Choroid plexus epithelial cell (primary cell): ENCODE measurements at places on chromosomes 2 and 18.

DNA sequence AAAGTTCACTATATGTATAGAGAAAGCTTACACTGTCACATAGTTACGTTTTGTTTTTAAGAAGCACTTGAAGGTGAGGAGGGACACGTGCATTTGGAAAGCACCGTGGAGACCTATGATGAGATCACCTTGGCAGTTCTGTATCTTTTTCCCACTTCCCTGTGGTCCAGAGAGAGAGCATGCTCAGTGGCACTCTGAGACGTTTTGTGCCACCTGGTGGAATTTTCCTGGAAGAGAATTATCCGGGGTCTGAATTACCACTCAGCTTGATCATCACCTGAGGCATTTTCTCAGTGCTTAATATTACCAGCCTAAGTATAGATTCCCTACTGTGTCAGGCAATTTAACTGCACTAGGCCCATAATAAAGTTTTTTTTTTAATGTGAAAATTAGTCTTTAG, 469.4 kb upstream of the SMIM21 start:
- peak; percentile 1 for DNase-seq

- peak; percentile 31 for DNase-seq
Measured at GRCh38 chr18:2654169-2654927, 1.2 kb upstream of the SMCHD1 start.

GRCh38 chr2:210086292-210086691, 83.9 kb downstream of the RPE start:
- DNase-seq, result peak; percentile 48

GRCh38 chr2:39704540-39704939, 38.8 kb downstream of the TMEM178A start:
- DNase-seq, result no peak

DNA sequence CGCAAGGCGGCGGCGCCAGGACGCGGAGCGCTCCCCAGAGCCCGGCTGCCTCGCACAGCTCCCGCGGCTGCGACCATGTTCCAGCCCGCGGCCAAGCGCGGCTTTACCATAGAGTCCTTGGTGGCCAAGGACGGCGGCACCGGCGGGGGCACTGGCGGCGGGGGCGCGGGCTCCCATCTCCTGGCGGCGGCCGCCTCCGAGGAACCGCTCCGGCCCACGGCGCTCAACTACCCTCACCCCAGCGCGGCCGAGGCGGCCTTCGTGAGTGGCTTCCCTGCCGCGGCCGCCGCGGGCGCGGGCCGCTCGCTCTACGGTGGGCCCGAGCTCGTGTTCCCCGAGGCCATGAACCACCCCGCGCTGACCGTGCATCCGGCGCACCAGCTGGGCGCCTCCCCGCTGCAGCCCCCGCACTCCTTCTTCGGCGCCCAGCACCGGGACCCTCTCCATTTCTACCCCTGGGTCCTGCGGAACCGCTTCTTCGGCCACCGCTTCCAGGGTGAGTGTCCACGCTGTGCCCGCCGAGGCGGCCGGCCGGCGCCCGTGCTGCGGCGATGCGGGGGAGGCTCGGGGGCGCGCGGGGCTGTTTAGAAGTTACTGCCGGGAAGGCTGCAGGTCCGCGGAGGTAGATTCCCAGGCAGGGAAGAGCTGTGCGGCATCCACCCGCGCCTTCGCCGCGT, 696 bp downstream of the EMX1 start:
- DNase-seq, result no peak

DNA sequence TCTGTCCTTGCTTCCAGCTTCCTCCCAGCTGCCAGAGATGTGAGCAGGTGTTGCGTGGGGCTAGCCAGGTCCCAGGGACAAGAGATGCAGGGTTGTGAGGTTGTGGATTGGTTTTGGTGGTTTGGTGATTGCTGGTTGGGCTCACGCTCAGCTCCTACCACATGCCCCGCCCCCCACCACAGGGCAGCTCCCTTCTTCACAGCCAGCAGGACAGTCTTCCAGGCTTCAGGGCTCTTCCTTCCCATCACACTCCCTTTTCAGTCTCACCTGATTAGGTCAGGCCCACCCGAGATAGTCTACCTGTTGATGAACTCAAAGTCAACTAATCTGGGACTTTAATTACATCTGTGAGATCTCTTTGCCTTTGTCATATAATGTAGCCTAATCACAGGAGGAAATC, 52.0 kb upstream of the GLI2 start:
- no peak for DNase-seq

- DNase-seq, result no peak
Measured at GRCh38 chr2:128979182-128979581, 660.5 kb upstream of the HS6ST1 start.

GRCh38 chr2:108612514-108613183, 78.4 kb downstream of the LIMS1 start:
- no peak for DNase-seq

DNA sequence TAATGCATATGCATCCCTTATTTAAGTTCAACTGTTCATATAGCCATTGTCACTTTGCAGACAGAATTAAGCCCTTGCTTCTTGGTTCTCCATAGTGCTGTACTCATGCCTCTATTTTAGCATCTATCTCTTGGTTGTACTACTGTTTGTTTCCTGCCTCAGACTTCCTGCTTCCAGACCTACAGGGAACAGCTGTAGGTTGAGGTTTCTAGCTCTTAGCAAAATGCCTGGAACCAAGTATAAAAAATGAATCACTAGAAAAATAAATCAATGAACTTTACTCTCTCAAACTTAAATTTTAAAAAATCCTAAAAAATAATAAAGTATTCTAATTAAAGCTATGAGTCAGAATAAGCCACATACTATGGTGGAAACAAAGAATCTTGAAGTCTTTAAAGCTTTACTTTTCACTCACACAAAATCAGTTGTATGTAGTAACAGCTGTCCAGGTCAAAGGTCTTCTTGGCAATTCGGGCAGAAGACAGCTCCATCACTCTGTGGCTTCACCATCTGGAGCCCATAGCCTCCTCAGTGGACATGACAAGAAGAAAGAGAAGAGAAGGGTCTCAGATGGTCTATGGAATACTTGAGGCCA, 1228.1 kb upstream of the GYPC start:
- no peak for DNase-seq

DNA sequence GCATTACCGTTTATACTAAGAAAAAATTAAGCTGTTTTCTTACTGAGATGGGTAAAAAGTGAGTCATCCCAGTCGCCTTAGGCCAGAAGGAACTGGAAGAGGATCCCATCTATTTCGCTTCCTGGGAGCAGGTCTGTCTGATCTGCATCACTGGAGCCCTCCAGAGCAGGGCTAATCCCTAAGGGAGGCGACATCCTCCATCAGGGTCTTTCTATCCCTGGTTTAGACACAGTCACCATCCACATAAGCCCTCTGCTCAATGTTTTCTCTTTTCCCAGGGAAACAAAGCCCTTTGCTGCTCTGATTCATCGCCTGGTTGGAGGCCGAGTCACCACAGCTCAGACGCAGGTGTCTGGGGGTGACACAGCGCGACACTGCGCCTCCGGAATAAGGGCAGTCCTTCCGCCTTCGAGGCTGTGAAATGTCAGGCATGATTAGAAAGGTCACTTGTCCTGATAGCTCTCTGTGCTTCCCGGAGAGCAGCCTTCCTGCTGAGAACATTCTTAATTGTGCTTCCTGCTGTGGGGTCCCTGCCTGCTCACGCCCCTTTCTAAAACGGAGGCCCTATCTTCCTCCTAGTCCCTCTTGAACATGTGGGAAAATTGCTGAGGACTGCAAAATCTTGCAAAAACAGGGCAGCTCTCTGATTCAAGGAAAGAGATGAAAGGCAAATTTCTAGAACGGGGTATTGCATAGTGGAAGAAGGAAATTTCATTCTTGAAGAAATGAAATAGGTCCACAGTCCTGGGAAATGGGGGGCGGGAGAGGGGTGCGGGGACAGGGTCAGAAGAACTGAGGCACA, 56.3 kb downstream of the MARCHF4 start:
- peak; percentile 55 for DNase-seq

GRCh38 chr2:56151841-56152240, 31.9 kb upstream of the CCDC85A start:
- no peak for DNase-seq

- DNase-seq, result peak; percentile 71
Measured at GRCh38 chr2:241314226-241315092, 1.0 kb downstream of the HDLBP start.

- DNase-seq, result peak; percentile 11
Measured at GRCh38 chr2:160564591-160564990, 71.0 kb upstream of the RBMS1 start.

DNA sequence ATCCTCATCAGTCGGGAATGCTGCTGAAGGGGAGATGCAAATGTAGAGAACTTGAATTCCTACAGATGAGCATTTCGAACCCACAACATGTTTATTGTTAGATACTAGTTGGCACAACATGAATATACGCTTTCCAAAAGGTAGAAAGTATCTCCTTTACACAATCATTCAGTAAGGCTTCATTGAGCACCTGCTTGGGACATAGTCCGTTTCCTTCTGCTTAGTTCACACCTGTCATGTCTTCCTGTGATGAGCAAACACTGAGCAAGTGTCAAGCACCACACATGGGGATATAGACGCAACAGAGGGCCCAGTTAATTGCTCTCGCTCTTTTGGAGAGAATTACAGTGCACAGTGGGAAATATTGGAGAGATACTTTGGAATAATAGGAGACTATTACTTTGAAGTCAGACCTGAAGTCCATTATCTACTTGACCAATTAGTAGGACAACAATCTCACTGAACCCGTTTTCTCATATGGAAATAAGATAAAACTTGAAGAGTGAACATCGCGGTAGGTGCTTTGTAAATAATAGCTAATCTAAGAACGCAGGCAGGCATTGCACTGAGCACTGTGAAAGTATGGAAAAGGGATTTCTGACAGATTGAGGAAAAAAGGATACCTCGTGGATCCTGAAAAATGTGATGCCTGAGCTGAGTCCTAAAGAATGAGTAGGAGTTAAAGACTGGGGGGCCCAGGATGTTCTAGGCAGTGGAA, 1.2 kb downstream of the CPSF3 start:
- DNase-seq, result no peak

DNA sequence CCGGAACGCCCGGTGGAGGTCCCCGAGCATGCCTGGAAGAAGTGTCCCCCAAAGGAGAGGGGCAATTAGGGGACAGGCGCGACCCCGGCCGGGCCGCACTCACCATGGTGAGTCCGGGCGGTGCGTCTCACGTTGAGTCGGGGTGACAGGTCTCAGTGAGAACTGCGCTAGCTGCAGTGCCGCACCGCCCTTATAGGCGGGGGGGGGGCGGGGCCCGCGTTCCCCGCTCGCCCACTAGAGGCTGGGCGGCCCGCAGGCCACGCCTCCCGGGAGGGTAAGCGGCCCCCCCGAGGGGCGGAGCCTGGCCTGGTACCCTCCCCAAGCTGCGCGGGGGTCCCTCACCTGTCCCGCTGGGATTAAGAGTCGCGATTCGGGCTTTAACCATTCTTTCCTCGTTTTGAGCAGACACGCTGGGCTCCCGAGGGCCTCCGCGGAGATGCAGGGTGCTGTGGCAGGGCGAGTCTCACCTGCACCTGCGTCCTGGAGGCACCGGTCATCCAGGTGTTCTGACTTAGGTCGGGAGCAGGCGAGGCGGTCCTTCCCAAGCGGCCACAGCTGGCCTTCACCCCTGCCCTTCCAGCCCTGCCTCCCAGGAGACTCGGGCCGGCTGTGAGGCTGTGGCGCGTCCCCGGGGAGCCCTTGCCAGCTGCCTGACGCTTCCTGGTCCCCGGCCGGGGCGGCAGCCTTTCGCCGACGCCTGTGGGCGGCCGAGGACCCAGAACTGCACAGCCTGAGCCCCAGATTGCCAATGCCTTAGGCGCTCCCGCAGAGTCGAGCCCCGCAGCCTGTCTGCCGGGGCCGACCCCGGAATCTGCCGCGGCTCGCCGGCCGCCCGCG, at the start of gene TUBA4A:
TUBA4A (minus strand) TSS at position 166 of the 837 bp plus-strand sequence; CDS start at position 106, 60 bp downstream.
- peak; percentile 55 for DNase-seq

- no peak for DNase-seq
Measured at GRCh38 chr2:10490806-10491291, 42.7 kb upstream of the ODC1 start.

- DNase-seq, result no peak
Measured at GRCh38 chr18:62739911-62740310, 24.6 kb downstream of the PHLPP1 start.

DNA sequence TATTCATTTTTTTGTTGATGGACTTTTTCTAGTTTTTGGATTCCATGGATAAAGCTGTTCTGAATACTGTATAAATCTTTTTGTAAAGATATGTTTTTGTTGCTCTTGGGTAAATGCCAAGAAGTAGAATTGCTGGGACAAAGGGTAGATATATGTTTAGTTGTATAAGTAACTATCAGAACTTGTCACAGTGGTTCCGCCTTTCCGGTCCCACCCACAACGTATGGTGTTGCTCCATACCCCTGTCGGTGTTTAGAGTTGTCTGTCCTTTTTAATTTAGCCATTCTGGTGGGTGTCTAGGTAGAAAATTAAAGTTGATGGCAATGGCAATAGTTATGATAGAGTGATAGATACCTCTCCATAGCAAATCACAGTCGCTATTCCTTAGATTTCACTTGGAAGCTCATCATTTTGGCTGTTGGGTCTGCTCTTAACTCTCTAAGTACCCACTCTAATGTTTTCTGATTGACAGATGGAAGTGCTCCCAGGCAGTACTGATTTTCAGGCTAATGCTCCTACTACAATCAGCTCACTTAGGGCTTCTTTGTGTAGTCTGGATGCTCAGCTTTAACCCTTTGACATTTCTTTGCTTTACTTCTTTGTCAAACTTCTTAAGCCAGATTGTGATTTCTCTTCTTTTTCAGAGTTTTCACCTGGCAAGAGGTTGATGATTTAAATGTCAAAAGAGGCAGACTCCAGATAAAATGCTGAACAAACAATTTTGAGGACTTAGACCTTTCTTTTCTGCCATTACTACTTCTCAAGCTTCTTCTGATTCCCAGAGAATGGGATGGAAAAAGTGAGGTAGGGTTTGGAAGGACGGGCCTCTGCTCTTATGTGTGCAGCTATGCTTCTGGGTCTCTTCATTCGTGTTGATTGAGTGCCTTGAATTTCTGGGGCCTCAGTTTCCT, 156.4 kb downstream of the AQP4 start:
- no peak for DNase-seq

DNA sequence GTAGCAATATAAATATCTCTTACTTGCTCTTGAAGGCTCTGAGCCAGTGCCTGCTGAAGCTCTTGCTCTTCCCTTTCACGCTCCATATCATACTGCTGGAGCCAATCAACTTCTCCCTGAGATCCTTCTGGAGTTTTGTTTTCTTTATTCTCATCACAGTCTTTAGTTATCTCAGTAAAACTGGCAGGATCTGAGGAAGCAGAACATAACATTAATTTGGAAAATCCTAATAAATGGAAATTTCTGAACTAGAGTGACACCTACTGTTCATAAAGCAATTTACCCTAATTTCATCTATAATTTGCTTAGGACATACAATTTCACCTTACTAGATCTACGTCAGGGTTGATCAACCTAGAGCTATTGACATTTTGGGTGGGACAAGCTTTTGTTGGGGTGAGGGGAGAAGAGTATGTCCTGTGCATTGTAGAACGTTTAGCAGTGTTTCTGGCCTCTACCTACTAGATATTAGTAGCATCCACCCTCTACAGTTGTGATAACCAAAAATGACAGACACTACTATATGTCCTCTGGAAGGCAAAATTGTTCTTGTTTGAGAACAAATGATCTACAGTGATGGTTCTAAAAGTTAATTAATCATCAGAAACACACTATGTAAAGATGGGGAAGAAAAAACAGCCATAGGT, 47.2 kb downstream of the VIL1 start:
- DNase-seq, result peak; percentile 51
